AG08395 (cell line): ENCODE measurements at places on chromosomes 11 and 22.

DNA sequence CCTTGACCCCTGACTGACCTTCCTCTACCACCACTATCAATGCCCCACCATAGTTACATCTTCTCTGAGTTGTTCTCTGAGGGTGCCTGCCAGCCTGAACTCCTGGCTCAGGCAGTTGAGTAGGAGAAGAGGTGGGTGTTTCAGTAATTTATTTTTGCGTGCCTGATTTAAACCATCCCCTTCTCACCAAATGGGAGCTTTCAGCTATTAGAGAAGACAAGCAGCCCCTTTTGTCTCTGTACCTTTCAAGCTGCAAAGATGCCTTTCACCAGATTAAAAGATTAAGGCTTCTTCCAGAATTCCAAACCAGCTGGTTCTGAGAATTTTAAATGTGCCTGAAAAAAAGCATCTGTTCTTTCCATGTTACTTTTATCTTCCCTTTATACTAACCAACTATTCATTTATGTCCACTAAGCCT lies 223.8 kb downstream of the FAM76B start:
- no peak for DNase-seq

DNA sequence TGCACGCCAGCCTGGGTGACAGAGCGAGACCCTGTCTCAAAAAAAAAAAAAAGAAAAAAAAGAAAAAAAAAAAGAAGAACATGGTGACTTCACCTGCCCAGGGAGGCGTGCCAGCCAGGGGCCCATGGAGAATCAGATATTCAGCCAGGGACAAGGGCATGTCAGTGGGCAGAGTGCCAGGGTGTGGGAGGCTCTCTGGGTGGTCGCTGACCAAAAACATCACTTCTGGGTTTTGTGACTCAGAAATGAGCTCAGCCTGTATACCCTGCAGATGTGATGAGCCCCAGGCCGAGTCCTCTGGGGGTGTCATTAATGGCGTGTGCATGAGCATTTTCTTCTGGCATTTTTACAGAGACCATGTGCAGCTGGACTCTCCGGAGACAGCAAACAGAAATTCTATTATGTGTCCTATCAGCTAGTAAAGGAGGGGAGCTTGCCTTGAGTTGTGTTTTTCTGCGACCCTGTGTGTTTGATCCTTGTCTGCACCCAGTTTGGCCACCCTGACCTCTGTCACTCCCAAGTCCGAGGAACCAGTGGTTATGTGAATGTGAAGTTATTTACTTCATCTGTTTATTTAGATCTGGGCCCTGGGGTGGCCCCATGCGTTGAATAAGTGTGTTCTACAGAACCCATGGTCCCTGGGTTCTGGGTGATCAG lies 53.6 kb downstream of the BCR start:
- DNase-seq: peak; percentile 47

DNA sequence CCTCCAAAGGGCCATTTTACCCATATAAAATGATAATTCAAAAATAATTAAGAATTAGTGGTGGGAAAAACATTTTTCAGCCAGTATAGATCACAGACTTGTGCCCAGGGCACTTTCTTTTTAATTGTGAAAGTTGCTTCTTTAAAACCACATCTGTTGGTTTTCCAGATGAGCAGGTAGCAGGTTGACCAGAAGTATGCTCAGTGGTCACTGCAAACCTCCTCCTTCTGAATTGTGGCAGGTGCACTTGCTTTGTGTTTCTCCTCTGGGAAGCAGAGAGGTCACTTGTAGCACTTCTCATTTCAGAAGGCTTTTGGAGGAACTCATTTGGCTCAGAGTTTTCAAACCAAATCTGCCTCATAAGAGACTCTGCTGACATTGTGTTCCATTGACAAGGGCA lies 24.6 kb upstream of the CWF19L2 start:
- no peak for DNase-seq

- DNase-seq: no peak
Observed at GRCh38 chr11:64266339-64266738, 15.0 kb downstream of the PLCB3 start.

DNA sequence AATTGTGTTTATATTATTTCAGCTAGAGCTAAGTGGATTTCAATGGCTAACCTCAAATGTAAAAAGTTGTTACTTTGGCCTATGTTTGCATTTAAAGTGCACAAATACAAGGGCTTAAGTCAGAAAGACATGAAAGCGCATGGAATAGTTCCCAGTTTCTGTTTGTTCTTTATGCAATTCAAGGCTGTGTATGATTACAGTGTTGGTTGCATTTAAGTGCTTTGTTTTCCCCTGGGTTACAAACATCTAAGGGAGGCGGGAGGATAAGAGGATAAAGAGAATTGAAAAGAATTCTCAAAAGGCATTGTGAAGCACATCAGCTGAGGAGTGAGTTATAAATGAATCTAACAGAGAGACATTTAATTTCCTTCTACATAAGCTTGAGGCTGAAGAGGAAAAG lies 453.4 kb downstream of the NTM start:
- no peak for DNase-seq

DNA sequence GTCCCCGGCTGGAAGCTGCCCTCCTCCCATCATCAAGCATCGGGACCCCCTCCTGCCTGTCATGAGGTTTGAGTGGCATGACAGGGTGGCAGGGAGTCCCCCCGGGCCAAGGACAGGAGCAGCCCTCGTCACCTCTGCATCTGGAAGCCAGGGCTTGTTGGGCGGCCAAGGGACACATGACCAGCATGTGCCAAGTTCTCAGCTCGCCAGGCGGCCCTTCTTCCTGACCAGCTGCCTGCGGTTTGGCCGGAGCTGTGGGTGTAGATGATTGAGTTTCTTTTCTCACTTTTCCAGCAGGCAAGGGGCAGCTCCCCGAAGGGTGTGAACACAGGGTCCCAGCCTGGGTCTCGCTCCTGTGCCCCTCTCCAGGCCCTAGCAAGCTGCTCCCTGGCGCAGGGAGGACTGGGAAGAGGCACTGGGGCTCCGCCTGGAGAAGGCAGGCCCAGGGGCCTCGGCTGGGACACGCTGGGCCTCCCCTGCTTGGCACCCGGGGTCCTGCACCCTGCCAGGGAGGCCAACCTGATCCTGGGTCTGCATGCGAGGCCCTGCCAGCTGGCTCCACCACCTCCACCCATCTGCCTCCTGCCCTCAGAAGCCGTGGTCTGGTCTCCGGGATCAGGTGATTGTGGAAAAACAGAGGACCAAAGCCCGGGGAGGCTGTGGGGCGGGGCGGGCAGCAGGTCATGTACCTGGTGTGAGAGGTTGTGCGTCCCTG lies 13.4 kb downstream of the ARHGAP8 start:
- no peak for DNase-seq

DNA sequence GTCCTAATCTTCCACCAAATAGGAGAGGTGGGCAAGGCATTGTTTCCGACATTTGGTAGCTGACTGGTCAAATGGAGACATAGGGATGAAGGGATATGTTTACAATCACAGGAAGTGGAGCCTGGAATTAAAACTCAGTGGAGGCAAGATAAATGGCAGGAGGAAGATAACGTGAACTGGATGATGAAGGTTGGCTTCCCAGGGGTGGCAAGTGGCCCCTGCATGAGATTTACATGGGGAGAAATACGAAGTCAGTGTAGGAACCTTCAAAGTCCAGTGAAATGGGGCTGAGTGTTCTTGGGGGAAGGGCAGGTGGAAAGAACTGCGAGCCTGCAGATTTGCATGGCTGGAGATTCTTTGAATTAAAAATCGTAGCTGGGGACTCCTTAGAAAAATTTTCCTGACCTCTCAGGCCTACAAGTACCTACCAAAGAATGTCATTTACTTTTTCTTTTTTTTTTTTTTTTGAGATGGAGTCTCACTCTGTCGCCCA lies 724 bp upstream of the FOXRED2 start:
- no peak for DNase-seq

GRCh38 chr11:38721586-38722315 lies 2123.7 kb upstream of the RAG2 start:
- DNase-seq: no peak

DNA sequence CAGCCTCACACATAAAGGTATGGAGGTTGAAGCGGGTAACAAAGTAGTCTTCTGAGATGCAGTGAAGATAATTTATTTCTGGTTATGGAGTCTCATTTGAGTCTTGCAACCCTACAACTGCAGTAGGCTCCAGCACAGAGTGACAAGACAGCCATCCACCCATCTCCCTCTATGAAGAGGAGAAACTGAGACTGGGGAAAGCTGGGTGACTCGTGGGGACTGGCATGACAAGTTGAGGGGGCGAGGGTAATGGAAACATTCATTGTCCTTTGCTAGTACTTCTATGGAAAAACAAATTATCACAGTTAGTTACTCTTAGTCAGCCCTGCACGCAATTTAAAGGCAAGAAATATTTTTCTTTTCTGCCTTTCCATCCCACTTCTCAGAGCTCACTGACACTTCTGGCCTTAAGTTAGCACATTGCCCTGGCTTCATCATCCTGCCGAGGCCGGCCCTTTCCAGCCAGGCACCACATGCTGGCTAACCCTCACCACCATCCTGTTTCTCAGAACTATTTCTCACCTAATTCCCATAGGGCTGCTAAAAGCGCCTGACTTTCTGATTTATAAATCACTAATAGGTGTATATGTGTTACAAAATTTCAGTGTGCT lies 361.1 kb downstream of the ETS1 start:
- no peak for DNase-seq

DNA sequence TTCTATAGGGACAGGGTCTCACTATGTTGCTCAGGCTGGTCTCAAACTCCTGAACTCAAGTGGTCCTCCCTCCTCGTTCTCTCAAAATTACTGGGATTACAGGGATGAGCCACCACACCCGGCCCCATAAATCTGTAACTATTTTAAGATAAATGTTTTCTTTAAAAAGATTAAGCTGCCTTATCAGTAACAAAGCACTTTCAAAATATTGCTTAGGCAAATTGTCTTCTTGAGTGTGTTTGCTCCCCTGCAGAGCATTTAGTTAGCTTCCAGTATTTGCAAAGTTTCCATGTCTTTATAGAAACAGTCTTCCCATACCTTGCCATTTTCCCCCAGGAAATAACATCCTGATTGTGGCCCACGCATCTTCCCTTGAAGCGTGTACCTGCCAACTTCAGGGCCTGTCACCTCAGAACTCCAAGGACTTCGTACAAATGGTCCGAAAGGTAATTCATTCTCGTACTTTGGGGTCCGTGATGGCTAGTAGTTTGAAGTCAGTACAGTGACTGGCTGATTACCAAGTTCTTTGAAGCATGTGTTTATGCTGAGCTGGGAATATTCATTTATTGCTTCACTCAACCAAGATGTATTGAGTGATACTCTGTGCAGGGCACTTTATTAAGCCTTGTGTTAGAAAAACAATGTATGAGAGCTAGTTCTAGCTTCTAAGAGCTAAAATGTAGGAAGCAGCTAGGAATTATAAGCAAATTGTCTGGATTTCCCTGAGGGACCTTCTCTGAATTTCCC lies 30.4 kb upstream of the CRTAM start:
- no peak for DNase-seq
